ENCODE measurements at places on chromosomes 11 and 22. TPM values are rescaled to one million over a fixed set of nuclear protein-coding genes. Genes with fewer than 3 reads are reported as not detected.

DNA sequence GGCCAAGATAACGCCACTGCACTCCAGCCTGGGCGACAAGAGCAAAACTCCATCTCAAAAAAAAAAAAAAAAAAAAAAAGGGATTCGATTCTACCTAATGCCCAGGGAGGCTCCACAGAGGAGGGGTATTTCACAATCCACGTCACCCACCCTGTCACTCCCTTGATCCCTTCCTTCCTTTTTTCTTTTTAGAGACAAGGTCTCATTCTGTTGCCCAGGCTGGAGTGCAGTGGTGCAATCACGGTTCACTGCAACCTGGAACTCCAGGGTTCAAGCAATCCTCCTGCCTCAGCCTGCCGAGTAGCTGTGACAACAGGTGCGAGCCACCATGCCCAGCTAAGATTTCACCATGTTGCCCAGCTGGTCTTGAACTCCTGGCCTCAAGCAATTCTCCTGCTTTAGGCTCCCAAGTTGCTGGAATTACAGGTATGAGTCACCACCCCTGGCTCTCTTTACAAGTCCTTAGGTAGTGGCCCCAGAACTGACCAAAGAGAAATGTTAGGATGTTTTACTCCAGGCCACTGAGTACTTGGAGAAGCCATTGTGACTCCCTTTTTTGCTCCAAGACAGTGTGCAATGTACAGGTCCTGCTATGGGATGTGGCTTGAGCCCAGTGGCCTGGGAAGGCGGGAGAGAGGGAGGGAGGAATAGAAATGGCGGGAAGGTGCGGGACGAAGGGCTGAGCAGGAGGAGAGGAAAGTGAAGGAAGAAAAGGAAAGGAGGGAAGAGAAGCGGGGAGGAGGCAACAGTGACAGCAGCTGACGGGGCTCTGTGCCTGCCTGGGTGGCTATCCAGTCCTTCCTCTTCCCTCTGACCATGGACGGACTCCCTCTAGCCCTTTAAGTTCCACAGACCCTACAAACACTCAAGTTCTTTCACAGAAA, 11.8 kb upstream of the FXYD2 start:
- H3K27ac ChIP-seq = no peak overlapping the region
- H3K36me3 ChIP-seq = no peaks in the 10 kb centered on the region
- H3K4me3 ChIP-seq = no peak overlapping the region
- H3K27me3 ChIP-seq = no peaks in the 10 kb centered on the region
- no peak for DNase-seq
- H3K4me1 ChIP-seq = no peaks in the 10 kb centered on the region

- H3K27ac ChIP-seq = no peak overlapping the region
- H3K36me3 ChIP-seq = no peaks in the 10 kb centered on the region
- H3K4me1 ChIP-seq = peaks cover 26% of the 10 kb centered on the region
- H3K4me3 ChIP-seq = no peak overlapping the region
- no peaks in the 10 kb centered on the region for H3K27me3 ChIP-seq
These were observed 8.2 kb upstream of the HSPA8 start for GRCh38 chr11:123069908-123070821.

GRCh38 chr11:7969756-7970646, 4.8 kb upstream of the NLRP10 start:
- H3K27ac ChIP-seq = no peak overlapping the region
- H3K36me3 ChIP-seq = no peaks in the 10 kb centered on the region
- no peak for DNase-seq
- no peaks in the 10 kb centered on the region for H3K27me3 ChIP-seq
- no peak overlapping the region for H3K4me3 ChIP-seq

Gene KDM4E
- not detected for total RNA-seq

Gene BIRC3
- 0.48 TPM for total RNA-seq

DNA sequence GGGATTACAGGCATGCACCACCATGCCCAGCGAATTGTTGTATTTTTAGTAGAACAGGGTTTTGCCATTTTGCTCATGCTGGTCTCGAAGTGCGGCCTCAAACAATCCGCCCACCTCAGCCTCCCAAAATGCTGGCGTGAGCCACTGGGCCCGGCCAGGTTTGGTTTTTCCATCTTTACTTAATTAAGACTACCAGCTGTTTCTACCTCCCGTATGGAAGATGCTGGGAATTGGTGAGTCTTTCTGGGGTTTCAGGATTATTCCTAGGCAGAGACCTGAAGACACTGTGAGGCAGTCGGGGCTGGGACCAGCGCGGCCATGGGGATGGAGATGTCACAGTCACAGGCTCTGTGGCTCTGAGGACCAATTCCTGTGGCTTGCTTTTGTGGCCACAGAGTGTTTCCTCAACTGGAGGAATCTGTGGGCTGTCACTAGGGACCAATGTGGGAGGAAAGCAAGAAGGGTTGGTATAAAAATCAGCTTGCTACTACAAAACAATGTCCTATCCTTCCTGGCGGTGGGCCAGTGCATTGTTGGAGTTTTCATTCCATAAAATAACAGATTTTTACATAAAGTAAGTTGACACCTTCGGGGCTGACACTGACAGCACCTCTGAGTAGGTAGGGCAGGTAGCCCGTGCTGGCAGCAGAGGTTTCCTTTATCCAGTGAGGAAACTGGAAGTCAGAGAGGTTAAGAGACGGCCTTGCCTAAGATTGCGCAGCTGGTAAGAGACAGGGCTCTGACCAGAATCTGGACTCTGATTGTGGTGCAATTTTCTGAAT, 8.4 kb upstream of the FTH1 start:
- H3K4me3 ChIP-seq = no peak overlapping the region
- no peak overlapping the region for H3K27ac ChIP-seq
- H3K27me3 ChIP-seq = no peaks in the 10 kb centered on the region
- no peaks in the 10 kb centered on the region for H3K36me3 ChIP-seq
- no peak for DNase-seq
